ENCODE measurements at places on chromosomes 12 and 14.

DNA sequence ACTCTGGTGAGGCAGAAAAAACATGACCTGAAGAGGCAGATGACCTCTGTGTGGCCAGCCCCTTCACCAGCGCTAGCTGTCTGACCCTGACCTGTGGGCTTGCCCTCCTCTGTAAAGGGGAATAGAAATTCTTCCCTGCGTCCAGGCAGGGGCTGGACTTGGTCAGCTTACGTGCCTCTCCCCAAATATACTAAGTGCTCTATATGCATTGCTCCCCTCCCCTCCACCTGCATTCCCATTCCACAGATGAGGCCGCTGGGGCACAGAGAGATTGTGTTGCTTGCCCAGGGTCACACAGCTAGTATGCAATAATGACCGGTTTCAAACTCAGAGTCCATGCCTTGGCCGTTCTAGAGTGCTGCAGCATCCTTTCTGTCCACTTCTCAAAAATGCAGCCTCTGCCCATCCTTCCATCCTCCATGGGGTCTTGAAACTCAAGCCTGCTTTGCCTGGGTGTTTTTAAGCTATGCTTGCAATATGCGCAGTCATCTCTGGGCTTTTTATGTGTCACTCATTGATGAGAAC lies 303.9 kb downstream of the CACNA1C start:
- DNase-seq = no peak

DNA sequence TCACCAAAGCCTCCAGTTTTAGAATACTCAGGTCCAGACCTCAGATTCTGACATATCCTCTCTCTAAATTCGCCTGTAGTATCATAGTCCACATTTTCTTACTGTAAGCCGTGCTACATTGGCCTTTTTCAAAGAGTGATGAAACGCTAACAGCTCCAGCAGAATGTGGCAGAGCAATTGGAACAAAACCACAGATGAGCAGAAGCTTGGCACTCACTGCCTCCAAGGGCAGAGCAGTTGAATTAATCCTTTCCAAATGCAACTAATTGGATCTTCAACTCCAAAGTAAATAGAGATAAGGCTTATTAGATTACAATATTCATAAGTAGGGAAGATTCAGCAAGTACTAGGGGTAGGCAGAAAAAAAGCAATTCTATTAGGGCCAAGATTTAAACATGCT lies 128.3 kb downstream of the SLC35F4 start:
- DNase-seq = no peak

DNA sequence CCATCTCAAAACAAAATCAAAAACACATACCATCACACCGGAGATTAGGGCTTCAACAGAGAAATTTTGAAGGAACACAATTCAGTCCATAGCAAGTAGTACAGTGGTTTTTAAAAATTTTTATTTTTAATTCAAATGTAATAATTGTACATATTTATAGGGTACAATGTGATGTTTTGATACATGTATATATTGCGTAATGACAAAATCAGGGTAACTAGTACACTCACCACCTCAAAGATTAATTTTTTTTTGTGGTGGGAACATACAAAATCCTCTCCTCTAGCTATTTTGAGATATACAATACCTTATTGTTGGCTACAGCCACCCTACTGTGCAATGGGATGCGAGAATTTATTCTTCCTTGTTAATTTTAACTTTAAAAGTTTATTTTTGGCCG lies 26.0 kb upstream of the ETFBKMT start:
- DNase-seq = no peak

DNA sequence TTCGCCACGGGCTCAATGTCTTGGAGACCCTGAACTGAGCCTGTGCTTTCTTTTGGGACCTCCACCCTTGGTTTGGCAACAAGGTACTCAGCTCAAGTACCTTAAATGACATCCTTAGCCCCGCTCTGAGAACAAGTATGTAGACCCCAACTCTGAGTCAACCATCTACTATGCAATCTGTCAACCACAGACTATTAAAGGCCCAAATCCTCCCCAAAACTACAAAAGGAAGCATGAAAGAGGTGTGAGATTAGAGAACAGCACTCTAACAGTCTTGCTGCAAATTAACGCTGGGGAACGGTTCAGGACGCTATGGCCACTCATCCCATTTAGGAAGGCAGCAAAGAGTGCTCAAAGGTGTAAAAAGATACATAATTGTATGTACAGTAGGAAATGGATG lies 52.1 kb downstream of the CCDC88C start:
- DNase-seq = no peak

GRCh38 chr12:89461190-89461589 lies 63.4 kb downstream of the GALNT4 start:
- no peak for DNase-seq

DNA sequence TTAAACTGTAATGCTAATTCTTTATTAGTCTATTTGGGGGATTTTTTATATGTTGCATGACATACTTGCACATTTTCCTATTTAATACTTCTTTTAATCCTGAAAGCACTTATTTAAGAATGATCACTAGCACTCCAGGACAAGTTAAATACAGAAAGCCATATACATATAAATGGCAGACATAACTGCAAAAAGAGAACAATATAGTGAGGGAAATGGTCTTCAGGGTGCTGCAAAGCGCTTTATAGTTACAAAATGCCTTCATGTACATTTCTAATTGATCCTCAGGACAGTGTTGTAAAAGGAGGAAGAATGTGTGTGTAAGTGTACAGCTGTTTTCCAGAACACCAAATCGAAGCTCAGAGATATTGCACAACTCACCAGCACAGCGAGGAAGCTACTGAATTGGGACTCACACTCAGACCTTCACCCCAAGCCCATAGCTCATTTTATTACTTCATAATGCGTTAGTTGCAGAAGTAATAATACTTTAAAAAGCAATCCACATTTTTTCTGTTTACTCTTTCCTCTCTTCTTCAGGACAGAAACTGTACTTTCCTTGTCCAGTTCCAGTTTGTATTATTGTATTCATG lies 428.2 kb downstream of the RAD51B start:
- peak; percentile 33 for DNase-seq

DNA sequence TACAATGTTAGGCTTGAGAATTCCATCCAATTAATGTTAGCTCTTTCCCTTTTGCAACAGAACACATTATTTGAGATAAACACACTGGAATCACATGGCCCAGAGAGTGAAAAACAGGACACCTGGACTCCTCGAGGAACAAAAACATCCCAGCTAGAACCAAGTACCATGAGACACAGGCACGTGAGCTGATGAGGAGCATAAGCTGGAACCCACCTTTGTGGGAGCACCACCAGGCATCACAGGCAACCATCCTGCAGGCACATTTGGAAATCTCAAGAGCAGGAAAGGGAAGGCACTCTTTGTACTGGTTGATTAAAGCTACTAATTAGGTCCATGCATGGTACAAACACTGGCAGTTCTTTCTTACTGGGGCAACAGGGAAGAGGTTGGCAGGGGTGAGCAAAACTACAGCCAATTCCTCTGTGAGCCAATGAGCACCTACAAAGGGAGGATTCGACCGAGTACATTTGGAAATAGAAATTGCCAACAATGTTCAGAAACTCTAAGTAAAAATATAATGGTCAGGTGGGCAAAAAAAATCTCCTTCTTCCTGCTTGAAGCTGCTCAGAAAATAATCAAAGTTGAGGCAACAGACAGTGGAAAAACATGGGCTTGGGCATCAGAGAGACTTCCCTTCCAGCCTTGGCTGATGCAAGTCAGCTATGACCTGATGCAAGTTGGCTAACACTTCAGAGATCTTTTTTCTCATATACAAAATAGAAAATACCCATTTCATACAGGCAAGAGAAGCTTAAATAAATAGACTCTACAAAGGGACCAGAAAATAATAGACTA lies 216.7 kb downstream of the NUAK1 start:
- DNase-seq = no peak

Data from fibroblast of skin of left biceps (primary cell).